ENCODE measurements at places on chromosomes 3 and 15. TPM values are rescaled to one million over a fixed set of nuclear protein-coding genes. Genes with fewer than 3 reads are reported as not detected.

The CASR gene
- 0.09 TPM for total RNA-seq

The OR5K2 gene
- not detected for total RNA-seq

The DNAJA4 gene
- total RNA-seq, result 26.5 TPM

The ADAMTS17 gene
- 4.4 TPM for total RNA-seq

The ACKR4 gene
- total RNA-seq, result not detected

The POLG gene
- 35.2 TPM for total RNA-seq

The SEC22C gene
- total RNA-seq, result 50.9 TPM

The MUC4 gene
- 0.27 TPM for total RNA-seq

The OR5K4 gene
- not detected for total RNA-seq
